Mucosa of descending colon (tissue), 3 donors: ENCODE measurements at places on chromosomes 4 and X.

GRCh38 chrX:148672517-148672916 lies 172.1 kb downstream of the AFF2 start:
- DNase-seq, result no peak

GRCh38 chr4:71009086-71009485 lies 15.6 kb downstream of the DCK start:
- no peak for DNase-seq

GRCh38 chr4:172323288-172323687 lies 510.1 kb downstream of the GALNTL6 start:
- DNase-seq, result no peak

DNA sequence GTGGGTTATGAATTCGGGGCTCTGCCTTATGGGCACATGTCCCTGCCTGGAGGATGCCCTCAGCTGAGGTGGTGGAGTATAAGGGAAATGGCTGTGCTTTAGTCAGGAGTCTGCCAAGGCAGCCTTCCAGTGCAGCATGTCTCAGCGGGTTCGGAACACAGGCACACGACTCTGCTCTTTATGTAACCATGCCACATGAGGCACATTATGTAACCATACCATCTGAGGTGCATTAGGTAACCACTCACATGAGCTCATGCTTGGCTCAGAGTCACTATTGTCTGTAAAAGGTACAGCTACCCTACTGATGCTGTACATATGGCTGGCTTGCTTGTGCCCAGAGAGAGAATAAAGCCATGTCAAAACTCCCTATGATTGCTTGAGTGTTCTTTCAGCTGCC lies 723.6 kb downstream of the TRAM1L1 start:
- no peak for DNase-seq

DNA sequence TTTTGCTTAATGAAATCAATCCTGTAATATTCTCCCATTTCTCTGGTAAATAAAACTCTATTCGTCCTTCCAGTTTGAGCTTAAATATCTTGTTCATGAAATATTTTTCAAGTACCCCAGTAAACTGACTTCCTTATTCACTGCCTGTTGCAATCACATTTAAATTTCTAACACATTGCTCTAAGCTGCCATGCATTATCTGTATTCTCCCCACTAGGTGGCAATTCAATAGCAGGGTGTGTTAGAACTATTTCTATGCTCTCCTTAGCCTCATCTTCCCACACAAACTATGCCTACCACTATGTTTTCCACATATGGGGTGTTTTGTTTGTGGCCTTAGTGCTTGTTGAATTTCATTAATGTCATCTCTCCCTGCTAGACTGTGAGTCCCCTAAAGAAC lies 377.1 kb upstream of the HS3ST1 start:
- DNase-seq, result no peak

- no peak for DNase-seq
Observed at GRCh38 chr4:46442963-46443362, 53.0 kb upstream of the GABRA2 start.

DNA sequence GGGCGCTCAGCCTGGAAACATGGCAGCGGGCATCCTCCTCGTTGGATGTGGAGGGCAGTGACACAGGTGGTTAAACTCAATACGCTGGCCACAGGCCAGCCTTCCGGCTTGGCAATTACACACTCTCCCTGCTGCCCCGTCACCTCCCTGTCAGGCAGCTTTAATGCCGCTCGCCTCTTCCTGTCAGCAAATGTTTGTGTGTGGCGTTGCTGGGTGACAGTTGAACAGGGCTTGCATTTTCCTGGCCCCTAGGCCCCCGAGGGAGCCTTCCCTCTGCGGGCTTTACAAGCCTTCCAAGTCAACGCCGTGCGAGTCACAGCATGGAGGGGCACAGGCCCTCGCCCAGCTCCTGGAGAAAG lies 620.0 kb downstream of the BCOR start:
- DNase-seq, result peak; percentile 57

DNA sequence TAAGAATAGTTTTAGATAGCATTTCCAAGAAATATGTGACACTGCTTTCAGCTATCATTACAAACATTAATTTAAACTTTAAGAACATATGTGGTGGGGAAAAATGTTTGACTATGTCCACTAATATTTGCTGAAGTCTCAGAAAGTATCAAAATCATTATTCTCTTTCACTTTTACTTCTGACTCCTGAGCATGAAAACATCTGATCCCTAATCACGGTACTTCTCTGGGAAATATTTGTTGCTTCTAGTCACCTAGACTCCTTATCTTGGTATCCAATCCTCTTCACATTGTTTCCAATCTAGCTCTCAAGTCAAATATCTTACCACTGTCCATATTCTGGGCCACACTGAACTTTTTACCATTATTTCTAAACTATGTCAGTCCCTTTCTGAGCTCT lies 10.8 kb downstream of the NUDT6 start:
- DNase-seq, result no peak
